ENCODE measurements at places on chromosomes 13 and 19.

DNA sequence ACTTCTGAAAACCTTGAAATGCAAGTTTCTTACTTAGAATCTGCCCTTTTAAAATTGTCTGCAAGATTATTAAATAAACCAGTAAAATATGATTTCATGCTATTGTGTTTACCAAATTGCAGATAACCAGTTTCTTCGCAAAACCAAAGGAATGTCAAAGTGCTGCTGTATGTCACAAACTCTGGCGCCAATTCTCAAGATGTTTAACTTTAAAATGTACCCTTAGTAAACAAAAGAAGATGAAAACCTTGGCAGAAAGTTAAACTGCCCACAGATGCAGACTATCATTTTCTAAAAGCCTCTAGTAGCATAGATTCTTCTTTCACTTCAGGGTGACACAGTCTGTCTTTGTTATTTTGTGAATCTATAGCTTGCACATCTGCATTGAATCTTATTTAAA is 189.2 kb downstream of the SLITRK6 start:
- H3K4me3 ChIP-seq = no peak overlapping the region
- no peaks in the 10 kb centered on the region for H3K4me1 ChIP-seq
- no peaks in the 10 kb centered on the region for H3K36me3 ChIP-seq
- DNase-seq = no peak
- H3K27ac ChIP-seq = no peak overlapping the region
- H3K27me3 ChIP-seq = no peaks in the 10 kb centered on the region

- peaks cover 57% of the 10 kb centered on the region for H3K36me3 ChIP-seq
- H3K27me3 ChIP-seq = no peaks in the 10 kb centered on the region
- H3K27ac ChIP-seq = no peak overlapping the region
- DNase-seq = no peak
- H3K4me1 ChIP-seq = peaks cover 22% of the 10 kb centered on the region
These were observed 6.1 kb downstream of the ATP13A1 start for GRCh38 chr19:19657397-19657783.

GRCh38 chr13:113753171-113753570 is 5.9 kb upstream of the TMEM255B start:
- H3K36me3 ChIP-seq = no peaks in the 10 kb centered on the region
- H3K4me1 ChIP-seq = peaks cover 7% of the 10 kb centered on the region
- H3K27ac ChIP-seq = no peak overlapping the region
- peaks cover 4% of the 10 kb centered on the region for H3K27me3 ChIP-seq
- no peak for DNase-seq
- no peak overlapping the region for H3K4me3 ChIP-seq

GRCh38 chr13:39415008-39415802 is 187.8 kb downstream of the LHFPL6 start:
- no peak for DNase-seq
- no peak overlapping the region for H3K4me3 ChIP-seq
- peaks cover 5% of the 10 kb centered on the region for H3K4me1 ChIP-seq
- no peaks in the 10 kb centered on the region for H3K36me3 ChIP-seq
- no peaks in the 10 kb centered on the region for H3K27me3 ChIP-seq

- H3K27ac ChIP-seq = no peak overlapping the region
- no peaks in the 10 kb centered on the region for H3K4me1 ChIP-seq
- no peak overlapping the region for H3K4me3 ChIP-seq
- no peaks in the 10 kb centered on the region for H3K27me3 ChIP-seq
- no peaks in the 10 kb centered on the region for H3K36me3 ChIP-seq
These were observed 783.3 kb upstream of the ATXN8OS start for GRCh38 chr13:69324090-69324886.
